Anterior cingulate cortex (tissue), 58 donors: ENCODE measurements at places on chromosomes 6 and 20.

- DNase-seq: no peak
Measured at GRCh38 chr6:25219917-25220278, 59.3 kb upstream of the CARMIL1 start.

DNA sequence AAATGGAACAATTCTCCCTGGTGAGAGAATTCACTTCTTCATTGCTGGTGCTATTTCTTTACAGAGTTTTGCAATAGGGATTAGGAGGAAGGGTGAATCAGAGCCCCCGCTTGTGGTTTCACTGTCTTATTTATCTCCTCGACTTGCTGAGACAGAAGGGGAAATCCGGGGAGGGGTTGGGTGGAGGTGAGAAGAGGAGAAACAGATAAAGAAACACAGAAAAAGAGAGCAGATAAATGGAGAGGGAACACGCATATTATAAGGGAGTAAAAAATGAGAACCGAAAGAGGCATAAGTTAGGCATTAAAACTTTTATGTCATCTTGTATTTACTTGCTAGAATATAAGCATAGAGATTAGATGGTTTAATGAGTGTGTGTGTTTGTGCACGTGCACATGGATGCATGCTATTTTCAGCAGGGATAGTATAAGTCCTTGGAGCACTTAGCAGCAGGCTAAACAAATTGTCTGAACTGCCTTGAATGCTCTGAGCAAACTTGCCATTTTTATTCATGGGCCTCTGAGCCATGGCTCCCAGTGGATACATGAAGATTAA lies 105.0 kb downstream of the OLIG3 start:
- no peak for DNase-seq

DNA sequence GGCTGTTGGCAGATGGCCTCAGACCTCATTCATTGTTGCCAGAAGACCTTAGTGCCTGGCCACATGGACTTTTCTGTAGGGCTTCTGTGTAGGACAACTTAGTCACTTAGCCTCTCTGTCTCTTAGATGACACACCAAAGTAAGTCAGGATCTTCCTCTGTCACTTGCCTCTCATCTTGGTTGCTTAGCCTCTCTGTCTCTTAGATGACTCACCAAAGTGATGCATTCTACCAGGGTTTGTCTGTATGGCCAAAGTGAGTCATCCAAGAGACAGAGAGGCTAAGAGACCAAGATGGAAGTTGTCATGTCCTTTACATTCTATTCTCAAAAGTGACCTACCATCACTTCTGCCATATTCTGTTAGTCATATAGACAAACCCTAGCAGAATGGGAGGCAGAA lies 255.9 kb upstream of the DEFB112 start:
- DNase-seq: no peak

- no peak for DNase-seq
Measured at GRCh38 chr6:7215131-7215530, 97.9 kb downstream of the SSR1 start.

- DNase-seq: no peak
Measured at GRCh38 chr6:135260612-135261011, 79.5 kb downstream of the MYB start.

DNA sequence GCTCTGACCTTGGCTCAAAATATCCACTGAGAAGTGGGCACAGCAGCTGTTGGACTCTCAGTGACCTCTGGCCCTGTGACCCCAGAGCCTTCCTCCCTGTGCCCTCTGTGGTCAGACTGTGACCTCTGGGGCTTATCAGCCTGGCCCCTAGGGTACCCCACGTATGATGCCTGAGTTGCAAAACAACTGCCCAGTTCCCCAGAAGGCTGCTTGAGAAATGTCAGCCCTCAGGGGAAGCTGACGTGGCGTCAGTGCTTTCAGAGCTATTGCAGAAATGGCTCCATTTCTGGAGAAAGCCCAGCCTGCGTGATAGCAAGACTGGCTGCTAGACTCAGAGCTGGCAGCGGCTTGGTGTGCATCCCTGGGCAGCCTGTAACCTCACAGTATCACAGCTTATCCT lies 31.5 kb upstream of the TGM2 start:
- DNase-seq: no peak

- DNase-seq: no peak
Measured at GRCh38 chr6:169072127-169073042, 181.3 kb downstream of the THBS2 start.

GRCh38 chr20:54477191-54477955 lies 2.0 kb downstream of the DOK5 start:
- no peak for DNase-seq

- no peak for DNase-seq
Measured at GRCh38 chr20:33624399-33624798, 37.7 kb upstream of the C20orf144 start.

DNA sequence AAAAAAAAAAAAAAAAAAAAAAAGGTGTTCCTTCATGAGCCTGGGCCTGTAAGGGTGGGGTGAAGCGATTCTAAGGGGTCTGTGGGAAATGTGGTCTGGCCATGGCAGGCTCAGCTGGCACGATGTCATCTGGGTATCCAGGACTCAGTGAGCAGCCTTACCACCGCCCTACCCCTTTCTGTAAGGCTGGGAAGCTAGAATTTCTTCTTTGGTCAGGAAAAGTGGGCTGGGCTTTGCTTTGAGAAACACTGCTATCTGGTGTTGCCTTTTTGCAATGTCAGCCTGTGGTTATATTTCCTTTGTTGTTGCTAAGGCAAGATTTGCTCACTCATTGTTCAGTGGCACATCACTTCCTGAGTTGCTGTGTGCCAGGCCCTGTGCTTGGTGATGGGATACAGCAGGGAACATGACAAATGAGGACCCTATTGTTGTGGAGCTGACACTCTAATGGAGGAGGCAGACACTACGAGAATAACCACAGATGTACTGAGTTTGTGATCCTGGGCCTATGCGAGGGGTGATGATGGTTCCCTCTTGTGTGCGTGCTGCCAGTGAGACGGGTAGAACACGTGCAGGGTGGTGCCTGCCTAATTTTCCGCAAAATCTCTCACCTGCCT lies 45.9 kb upstream of the ZNFX1 start:
- DNase-seq: no peak

DNA sequence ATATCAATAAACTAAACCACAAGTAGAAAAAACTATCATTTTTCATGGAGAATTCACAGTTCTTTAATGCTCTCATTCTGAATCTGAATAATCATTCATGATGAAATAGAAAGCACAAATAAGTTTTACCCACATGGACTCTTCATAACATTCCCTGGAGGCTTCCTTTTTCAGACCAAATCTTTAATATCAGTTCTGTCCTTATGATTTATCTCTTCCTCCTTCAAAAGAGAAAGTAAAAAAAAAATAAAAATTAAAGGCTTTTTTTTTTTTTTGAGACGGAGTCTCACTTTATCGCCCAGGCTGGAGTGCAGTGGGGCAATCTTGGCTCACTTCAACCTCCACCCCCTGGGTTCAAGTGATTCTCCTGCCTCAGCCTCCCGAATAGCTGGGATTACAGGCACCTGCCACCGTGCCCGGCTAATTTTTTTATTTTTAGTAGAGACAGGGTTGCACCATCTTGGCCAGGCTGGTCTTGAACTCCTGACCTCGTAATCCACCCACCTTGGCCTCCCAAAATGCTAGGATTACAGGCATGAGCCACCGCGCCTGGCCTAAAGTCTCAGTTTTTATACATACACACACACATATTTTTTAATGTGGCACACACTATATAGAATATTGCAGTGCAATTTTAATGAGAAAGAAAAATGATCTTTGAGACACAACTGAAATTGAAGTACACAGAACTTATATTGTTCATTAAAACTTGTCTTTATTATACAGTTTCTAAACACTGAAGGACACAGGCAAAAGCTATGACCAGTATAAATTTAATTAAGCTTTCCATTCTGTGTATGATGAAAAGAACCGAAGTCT lies 31.9 kb upstream of the ZNF217 start:
- no peak for DNase-seq

GRCh38 chr6:163380216-163380615 lies 34.3 kb upstream of the QKI start:
- DNase-seq: no peak

DNA sequence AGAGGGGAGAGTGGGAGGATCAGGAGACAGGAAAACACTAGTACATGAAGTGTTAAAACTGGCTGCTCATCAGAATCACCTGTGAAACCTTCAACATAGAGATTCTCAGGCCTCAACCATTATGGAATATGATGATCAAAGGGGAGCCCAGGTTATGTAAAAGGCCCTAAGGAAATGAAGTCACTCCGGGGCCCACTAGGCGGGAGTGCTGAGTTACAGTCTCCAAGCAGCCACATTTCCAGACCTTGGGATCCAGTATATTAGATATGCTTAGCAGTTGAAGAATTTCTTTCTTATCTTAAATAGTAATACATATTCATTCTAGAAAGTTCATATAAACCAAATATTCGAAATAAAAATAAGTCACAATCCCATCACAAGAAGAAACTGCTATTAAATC lies 476.3 kb downstream of the PRKN start:
- DNase-seq: no peak

GRCh38 chr20:54560357-54560756 lies 85.0 kb downstream of the DOK5 start:
- DNase-seq: no peak

DNA sequence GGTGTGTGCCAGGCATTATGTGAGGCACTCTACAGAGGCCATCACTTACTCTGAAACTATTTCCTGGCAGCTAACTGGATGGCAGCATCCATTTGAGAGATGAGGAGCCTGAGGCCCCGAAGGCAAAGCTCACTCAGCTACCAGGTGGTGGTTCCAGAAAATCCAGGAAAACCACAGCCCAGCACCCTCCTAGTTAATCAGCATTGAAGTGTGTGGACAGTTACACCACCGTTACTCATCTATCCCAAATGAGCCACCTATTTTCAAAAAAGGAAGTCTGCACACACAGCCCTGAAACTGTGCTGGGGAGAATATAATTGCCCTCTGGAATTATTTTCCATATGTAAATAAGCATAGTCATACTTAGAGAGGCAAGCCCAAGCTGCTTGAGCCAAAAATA lies 67.4 kb downstream of the CNBD2 start:
- DNase-seq: no peak

GRCh38 chr6:41273714-41274113 lies 12.8 kb downstream of the TREM1 start:
- DNase-seq: no peak

DNA sequence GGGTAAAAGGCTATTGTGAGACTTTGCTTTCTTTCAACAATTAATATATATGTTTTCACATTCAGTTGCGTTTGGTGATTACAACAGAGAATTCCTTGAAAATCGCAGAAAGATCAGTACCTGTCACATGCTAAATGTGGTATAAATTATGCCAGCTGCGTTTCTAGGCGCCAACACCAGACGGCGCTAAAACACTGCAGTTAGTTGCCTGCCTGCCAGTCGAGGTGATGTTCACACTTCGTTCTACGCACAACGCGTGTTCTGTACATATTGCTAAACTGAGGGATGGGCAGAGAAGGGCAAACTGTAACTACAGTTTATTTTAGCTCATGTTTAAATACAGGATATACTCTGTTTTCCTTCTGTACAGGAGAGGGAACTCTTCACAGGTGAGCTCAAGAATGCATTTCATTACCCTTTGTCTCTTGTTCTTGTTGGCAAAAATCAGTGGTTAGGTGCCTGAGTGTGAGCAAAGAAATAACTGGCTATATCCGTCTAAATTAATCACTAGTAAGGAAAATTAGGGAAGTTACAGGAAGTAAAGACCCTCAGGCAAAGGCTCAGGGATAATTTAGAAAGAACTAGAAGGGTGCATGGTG lies 100.1 kb upstream of the RGS17 start:
- peak; percentile 14 for DNase-seq

- DNase-seq: no peak
Measured at GRCh38 chr6:36724514-36725390, 27.1 kb downstream of the RAB44 start.

DNA sequence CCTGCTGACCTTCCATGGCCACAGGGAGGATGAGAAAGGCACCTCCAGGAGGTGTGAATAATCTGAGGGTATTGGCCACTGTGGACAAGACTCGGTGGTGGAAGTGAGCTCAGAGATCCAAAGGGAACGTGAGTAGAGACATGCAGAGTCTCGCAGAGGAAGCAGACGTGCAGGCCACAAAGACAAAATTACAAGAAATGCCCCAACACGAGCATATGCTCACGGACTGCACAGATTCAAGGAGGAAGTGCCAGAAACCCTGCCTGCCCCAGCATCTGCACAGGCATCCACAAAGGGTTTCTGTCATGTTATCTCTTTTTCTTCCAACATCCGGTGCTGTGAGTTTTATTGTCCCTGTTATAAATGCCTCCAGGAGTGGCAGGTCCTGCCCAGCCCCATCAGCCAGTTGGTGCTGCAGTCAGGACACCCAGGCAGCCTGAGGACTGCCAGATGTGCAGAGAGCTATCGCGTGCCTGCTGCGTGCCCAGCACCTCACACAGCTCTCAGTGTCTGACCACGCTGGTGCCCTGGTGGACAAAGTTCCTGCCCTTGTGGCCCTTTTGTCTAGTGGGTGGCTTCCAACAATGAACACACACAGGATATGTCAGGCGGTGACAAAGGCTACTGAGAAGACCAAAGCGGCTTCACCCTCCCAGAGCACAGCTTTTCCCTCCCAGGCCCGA lies 34.0 kb upstream of the FANCE start:
- DNase-seq: peak; percentile 26

DNA sequence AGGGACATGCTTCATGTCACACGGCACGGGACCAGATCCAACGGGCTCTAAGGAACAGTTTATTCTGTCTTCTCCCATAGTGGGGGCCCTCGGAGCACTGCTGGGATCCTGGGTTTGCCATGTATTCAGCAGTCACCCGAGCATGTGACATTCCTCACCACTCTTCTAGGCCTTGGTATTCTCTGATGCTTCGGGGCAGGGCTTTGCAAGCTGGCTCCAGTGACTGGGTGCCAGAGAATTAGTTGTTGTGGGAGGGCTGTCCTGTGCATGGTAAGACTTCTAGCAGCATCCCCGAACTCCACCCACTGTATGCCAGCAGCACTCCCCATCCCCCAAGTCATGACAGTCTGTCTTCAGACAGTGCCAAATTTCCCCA lies 5.4 kb downstream of the CCN5 start:
- DNase-seq: no peak

DNA sequence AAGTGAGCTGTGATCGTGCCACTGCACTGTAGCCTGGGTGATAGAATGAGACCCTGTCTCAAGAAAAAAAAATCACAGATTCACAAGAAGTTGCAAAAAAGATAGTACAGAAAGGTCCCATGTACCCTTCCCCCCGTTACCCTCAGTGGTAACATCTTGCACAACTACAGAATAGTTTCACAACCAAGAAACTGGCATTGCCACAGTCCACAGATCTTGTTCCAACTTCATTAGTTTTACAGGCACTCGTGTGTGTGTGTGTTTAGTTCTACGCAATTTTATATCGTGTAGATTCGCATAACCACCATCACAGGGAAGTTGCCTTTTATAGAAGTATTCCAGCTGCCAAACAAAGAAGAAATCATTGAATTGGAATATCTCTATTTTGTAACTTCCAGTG lies 19.1 kb downstream of the SPATA2 start:
- no peak for DNase-seq

- no peak for DNase-seq
Measured at GRCh38 chr6:125077453-125077852, 76.1 kb upstream of the TPD52L1 start.
